ENCODE measurements at places on chromosomes 16 and 17.

DNA sequence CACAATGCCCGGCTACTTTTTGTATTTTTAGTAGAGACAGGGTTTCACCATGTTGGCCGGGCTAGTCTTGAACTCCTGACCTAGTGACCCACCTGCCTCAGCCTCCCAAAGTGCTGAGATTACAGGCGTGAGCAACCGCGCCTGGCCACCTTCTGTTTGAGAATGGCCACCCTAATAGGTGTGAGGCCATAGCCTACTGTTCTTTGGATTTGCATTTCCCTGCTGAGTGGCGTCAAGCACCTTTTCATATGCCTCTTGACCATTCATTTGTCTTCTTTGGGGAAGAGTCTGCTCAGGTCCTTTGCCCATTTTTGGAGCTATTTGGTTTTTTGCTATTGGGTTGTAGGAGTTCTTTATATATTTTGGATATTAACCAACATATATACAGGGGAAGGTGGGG is 276.7 kb downstream of the PARN start:
- no peak for DNase-seq

GRCh38 chr16:47876511-47876910 is 279.3 kb downstream of the ABCC12 start:
- no peak for DNase-seq

GRCh38 chr17:1124896-1125787 is 54.6 kb downstream of the ABR start:
- no peak for DNase-seq

DNA sequence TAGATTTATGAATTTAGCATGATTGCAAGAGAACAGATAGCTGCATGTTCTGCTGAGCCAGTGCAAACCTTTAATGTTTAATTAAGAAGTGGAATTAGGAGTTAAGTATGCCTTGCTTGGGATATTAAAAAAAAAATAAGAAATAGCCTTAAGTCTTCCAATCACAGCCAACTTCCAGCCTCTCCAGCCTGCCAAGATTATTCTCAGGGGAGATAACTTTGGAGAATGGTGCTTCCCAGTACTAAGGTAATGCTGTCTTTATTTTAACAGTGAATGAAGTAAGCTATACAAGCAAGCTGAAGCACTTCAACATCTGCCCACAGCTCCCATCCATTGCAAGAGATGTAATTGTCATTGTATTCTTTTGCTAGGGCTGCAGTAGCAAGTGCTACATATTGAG is 389.5 kb upstream of the ASIC2 start:
- DNase-seq, result no peak

- DNase-seq, result peak; percentile 83
Measured at GRCh38 chr17:4163951-4164350, 21.0 kb downstream of the CYB5D2 start.

GRCh38 chr17:15973834-15974233 is 25.7 kb downstream of the ZSWIM7 start:
- DNase-seq, result no peak

DNA sequence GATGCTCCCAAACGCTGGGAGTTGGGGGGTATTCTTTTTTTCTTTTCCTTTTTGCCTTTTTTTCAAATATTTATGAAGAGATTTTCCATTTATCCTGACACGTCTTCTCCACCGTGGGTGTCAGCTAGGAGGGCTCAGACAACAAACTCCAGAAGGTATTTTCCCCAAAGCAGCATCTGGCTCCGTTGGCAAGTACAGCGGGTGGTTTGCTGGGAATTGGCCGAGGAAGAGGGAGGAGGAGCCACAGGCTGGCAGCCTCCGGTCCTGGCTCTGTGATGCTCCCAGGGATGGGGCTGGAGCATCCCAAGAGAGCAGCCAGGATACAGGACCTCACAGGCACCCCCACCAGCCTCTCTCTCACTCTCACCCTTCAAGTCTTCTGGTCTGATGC is 10.9 kb upstream of the CACNG4 start:
- DNase-seq, result no peak

DNA sequence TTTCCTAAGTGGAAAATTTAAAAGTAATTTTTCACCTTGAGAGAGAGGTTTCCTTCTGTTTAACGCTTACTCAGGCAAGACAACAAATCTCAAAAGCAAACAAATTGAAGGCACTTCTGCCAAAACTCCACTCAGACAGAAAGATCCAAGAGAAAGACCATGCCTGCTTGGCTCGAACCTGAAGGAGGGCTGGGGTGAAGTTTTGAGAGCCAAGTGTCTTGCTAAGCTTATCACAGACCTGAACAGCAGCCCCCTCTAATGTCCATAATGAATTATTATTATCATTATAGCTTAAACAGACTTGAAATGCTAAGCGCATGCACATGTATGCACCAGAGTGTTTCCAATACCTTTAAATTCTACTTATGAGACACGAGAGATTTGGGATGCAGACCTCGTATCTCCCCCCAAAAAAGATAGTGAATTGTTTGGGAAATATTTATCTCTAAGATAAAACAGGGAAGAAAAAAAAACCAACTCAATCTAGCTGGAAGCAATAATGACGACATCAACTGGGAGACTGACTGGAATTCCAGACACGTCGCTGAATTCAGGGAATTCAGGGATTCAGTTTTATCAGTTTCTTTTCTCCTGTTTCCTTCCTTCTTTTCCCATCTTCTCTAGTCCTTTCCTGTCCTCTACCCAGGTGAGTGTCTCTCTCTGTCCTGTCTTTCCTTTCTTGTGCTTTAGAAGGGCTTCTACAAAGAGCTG is 473.2 kb downstream of the RBFOX1 start:
- DNase-seq, result no peak

DNA sequence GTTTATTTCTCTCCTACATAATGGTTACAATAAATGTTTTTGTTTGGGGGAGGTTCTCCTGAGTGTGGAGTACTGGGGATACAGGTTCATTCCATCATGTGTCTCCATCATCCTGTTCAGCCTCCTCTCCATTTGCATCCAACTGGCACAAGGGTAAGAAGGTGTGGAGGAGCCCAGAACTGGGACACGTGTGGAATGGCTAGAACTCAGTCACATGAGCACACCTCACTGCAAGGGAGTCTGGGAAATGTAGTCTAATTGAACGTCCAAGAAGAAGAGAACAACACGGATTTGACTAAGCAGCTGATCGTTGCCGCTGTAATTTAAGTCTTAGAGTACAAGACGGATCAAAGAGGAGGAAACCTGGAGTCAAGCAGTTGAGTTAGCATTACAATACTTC is 6.1 kb downstream of the OR1A1 start:
- no peak for DNase-seq

DNA sequence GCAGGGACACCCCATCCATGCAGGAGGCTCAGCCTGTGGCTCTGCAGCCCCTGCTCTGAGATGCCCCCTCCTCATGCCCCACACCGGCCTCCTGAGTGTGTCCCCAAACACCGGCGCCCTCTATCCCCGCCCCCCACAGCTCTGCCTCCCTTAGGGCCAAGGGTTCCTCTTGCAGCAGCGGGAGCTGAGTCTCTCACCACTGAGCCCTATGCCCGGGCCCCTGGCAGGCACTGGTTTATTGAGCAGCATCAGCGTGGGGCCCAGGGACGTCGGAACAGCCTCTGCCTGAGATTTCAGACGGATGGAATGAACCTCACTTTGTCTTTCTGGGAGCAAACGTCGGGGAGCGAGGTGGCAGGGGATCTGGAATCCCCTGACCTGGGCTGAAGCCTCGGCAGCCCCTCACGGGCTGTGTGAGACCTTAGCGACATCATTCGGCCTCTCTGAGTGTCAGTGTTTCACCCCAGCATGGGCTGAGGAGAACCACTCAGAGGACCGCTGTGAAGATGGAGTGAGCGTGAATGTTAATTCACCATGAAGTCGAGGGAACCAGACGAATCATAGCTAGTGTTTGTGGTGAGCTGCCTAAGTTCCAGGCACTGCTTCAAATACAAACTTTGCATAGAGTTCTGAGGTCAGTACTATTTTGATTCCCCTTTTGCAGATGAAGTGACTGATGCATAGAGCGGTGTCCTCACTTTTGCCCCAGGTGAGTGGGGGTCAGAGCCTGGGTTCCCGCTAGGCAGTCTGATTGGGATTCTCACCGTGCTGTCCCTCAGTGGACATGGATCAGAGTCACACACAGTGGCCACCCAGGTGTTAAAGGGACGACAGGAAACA is 5.3 kb upstream of the C16orf74 start:
- DNase-seq, result peak; percentile 54

DNA sequence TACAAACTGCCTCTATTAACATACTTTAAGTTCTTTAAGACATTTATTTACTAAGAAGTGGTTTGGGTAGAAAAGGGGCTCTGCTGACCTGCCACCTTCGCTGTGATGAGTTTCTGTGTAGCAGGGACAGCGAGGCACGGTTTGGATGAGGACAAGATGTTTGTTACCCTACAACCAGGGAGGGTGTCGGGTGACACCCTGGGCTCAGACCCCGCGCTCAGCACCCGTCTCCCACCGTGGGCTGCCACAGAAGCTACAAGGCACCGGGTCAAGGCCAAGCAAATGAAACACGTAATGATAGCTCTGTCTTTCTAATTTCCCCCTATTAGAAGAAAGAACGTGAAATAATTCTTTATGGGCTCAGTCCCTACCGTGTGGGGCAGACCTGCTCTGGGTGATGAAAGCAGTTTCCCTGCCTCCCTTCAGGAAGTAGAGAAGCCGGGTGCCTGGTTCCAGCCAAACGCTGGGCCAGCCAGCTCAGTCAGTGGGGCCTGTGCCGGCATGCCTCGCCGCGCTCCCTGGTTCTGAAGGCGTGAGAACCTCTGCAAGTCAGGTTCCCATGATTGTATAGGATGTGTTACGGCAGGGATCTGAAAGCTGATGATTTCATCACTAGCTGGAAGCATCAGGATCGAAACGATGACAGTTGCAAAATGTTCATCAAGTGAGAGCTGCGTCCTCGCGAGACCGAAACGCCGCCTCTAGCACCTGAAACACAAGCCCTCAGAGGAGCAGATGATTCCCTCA is 3.9 kb downstream of the ZNF750 start:
- DNase-seq, result no peak

GRCh38 chr16:55905651-55906050 is 30.5 kb upstream of the CES5A start:
- DNase-seq, result no peak

- DNase-seq, result no peak
Measured at GRCh38 chr17:49434821-49435670, 20.4 kb upstream of the PHB1 start.

GRCh38 chr17:50781167-50781566 is 13.8 kb upstream of the ANKRD40CL start:
- DNase-seq, result no peak

DNA sequence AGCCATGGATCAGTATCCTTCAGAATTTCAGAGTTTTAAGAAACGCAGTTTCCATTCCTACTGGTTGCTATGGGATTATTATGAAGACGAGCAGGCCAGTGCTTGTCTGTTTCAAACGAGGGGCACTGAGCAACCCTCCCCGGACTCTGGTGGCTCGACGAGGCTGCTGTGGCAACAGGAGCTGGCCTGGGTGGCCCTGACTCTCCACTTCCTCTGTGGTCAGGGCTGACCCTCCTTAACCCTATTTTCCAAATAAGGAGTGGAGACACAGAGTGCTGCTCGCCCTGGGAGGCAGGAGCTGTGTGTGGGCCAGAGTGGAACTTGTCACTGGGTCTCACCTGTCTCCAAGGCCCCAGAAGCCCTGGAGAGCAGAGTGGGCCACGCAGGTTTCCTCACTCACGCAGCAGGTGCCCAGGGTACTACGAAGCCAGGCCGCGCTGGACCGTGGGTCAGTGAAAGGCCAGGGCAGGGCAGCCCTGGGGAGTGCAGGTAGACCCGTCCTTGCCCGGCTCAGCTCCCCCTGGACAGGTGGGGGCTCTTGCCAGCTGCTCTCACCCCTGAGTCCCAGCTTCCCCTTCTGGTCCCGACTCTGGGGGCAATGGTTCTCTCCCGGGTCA is 3.3 kb downstream of the GALNS start:
- DNase-seq, result no peak

- DNase-seq, result peak; percentile 45
Measured at GRCh38 chr17:45246861-45247428, 14.9 kb downstream of the SPATA32 start.

GRCh38 chr16:50093607-50094539 is 28.1 kb downstream of the HEATR3 start:
- peak; percentile 48 for DNase-seq

GRCh38 chr17:17059301-17059890 is 17.1 kb downstream of the MPRIP start:
- no peak for DNase-seq

DNA sequence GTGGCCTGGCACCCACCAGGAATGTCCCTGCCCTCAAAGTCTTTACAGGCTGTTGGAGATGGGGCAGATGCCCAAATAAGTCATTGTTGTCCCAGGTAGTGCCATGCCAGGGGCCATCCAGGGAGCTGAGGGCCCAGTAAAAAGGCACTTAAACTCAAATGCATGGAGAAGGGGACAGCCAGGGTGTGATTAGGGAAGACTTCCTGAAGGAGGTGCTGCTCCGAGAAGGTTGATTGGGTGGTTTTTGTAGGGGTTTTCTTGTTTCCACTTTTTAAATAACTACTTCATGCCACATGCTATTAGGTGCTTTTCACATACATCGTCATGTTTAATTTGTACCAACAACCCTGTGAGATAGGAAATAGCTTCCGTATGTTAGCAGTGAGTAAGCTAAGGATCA is 66.9 kb downstream of the RAI1 start:
- DNase-seq, result no peak

DNA sequence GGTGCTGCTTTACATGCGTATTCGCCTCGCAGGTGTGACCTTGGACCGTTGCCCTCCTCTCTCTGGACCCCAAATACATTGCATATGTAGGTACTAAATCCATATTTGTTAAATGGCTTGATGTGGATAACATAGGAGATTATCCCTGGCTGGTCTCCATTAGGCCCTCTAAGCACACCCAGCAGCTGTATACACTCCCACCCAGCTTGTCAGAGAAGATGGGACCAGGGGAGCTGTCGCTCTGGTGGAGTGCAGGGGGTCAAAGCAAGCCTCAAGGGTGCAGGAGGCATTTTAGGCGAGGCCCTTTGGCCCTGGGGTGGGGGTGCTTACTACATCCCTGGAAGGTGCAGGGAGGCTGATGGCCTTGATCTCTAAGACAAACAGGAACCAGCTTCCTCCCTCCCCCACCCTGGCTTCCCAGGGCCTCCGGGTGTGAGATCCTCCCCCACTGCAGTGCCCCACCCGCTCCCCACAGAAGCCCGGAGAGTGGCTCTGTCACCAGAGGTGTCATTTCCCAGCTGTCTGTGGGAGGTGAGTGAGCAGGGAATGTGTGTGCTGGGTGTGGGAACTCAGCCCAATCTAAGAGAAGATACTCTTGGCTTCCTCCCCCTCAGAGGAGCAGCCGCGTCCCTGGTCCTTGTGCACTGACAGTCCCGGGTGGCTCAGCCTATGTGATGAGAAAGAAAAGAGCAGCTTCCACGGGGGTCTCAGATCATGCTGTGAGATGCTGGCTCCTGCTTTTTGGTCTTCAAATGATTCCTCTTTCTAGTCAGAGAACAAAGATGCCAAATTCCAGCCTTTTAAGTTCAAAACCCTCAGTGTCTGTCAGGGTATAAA is 1.4 kb upstream of the VAMP2 start:
- peak; percentile 78 for DNase-seq

- no peak for DNase-seq
Measured at GRCh38 chr16:4606354-4606753, 8.3 kb downstream of the UBALD1 start.
